ENCODE measurements at places on chromosomes 5 and 9.
A peak's percentile ranks its signal among the peaks of the same experiment; 100 is the strongest.

DNA sequence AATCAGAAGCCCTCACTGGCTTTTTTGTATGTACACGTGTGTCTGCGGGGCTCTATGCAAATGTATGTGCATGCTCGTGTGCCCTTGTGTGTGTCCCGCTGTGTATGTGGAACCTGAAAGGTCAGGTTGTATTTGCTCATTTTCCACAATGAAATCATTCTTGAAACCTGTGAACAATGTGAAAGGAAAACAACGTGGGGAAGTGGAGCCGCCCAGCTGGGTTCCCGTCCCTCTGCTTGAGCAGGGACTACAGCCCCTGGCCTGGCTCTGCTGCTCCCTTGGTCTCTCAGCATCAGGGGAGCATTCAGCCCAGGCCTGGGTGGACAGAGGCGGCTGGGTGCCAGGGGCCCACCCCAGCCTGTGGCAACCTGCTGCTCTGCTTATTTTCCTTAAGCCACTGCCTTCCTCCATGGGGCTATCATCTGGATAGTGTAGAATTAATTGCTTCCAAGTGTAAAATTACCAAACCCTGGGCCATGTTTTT is 3.0 kb downstream of the ECSCR start:
- DNase-seq: no peak

DNA sequence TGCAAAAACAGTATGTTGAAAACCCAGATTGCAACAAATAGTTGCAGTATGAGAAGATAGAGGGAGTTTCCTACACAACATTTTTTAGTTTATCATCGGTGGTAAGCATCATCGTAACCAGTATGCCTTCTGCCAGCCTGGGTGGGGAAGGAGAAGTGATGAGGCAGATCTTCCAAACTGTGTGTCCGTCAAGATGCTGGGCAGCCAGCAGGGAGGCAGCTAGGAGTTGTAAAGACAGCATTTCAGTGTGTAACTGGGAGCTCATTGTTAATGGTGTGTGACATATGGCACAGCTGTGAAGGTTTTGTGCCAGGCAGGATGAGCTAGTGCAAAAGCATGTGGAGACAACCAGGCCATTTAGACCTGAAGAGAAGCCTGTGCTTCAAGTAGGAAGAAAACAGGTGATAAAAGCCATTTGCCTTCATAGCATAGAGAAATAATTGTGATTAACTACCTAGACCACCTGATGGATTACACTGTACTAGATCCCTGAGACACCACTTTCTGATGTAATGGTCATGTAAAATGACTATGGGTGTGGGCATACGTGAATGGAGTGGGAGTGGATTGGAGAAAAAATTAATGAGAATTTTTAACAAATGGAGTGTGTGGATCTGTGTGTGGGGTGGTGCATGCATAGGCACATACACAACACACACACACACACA is 347.0 kb upstream of the ADAMTSL1 start:
- no peak for DNase-seq

DNA sequence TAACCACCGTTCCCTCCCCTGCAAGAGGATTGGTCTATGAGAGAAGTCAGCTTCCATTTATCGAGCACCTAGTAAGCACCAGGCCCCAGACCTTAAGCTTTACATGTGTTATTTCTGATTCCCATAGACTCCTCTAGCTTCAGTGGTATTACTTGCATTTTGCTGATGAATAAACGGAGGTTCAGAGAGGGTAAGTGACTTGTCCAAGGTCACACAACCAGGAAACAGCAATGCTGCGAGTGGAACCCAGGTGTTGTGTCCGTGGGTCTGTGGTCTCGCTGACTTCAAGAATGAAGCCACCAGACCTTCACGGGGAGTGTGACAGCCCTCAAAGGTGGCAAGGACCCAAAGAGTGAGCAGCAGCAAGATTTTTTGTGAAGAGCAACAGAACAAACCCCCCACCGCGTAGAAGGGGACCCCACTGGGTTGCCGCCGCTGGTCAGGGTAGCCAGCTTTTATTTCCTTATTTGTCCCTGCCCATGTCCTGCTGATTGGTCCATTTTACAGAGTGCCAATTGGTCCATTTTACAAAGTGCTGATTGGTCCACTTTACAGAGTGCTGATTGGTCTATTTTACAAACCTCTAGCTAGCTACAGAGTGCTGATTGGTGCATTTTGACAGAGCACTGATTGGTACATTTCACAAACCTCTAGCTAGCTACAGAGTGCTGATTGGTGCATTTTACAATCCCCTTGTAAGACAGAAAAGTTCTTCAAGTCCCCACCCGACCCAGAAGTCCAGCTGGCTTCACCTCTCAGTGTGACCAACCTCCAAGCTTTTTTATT is 29.1 kb upstream of the KCNIP1 start:
- no peak for DNase-seq

DNA sequence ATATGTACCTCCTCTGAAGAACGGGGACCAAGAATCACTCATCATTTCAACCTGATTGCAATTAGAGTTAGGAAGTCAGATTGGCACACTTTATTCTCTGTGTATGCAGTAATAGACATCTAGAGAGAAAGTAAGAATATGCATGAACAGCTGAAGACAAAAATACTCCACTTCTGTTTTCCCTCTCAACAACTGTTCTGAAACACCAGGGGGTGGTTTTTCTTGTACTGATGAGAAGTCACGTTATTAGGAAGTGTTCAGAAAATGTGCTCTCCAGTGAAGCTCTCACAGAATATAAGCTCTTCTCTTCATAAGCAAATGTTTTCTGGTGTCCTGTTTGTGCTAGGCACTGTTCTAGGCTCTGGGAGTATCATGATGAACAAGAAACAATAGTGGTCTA is 531.7 kb upstream of the C9orf72 start:
- no peak for DNase-seq

- no peak for DNase-seq
These were observed 101.7 kb upstream of the IFNK start for GRCh38 chr9:27422279-27422834.

DNA sequence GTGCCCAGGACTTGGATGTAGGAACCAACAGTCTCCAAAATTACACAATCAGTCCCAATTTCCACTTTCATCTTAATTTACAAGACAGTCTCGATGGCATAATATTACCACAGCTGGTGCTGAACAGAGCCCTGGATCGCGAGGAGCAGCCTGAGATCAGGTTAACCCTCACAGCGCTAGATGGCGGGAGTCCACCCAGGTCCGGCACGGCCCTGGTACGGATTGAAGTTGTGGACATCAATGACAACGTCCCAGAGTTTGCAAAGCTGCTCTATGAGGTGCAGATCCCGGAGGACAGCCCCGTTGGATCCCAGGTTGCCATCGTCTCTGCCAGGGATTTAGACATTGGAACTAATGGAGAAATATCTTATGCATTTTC is 837 bp downstream of the PCDHB2 start:
- DNase-seq: no peak

GRCh38 chr5:151562019-151562707 is 29.0 kb downstream of the FAT2 start:
- no peak for DNase-seq

GRCh38 chr9:128001779-128002298 is 21.1 kb upstream of the EEIG1 start:
- DNase-seq: no peak

- DNase-seq: no peak
These were observed 95.1 kb downstream of the HRH2 start for GRCh38 chr5:175752826-175753535.

GRCh38 chr9:131396626-131397025 is 2.7 kb downstream of the PRRC2B start:
- no peak for DNase-seq

GRCh38 chr5:491119-491855 is 33.0 kb downstream of the SLC9A3 start:
- DNase-seq: peak; percentile 74

- DNase-seq: no peak
These were observed 13.0 kb upstream of the TMEFF1 start for GRCh38 chr9:100459963-100460362.

- DNase-seq: no peak
These were observed 117.5 kb downstream of the ZNF608 start for GRCh38 chr5:124628721-124629596.

- DNase-seq: no peak
These were observed 55.6 kb downstream of the ANGPTL2 start for GRCh38 chr9:127066851-127067136.

DNA sequence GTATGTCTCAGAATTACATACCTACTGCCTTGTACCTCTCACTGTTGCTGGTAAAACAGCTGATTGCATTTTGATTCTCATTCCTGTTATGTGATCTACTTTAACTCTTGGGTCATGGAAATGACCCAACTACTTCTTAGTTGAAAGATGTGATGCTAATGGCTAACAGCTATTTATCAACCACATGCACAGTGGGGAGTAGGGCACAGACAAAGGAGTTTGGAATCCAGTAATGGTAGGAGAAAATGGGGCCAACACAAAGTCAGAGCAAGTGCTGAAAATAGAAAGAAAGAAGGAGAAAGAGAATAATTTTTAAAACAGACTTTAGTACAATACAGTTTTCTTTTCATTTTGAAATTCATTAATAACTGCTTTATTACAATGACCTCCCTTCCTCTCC is 241.0 kb downstream of the PTPRD start:
- no peak for DNase-seq

DNA sequence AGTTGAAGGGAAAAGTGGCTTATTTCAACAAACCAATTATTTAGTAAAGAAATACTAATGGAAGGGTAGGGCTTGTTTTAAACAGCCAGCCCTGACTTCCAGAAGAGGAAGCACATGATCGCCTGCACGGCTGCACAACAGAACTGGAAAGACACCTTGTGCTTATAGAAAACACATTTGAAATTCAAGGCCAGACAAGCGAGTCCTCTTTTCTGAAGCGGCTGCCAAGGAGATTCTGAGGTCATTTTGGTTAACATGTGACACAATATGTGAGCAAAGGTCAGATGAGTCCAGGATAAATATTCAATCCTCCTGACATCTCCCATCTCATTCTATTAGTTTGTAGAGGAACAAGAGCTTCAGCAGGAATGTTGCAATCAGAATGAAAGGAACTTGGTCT is 461.4 kb upstream of the ST8SIA4 start:
- peak; percentile 7 for DNase-seq

DNA sequence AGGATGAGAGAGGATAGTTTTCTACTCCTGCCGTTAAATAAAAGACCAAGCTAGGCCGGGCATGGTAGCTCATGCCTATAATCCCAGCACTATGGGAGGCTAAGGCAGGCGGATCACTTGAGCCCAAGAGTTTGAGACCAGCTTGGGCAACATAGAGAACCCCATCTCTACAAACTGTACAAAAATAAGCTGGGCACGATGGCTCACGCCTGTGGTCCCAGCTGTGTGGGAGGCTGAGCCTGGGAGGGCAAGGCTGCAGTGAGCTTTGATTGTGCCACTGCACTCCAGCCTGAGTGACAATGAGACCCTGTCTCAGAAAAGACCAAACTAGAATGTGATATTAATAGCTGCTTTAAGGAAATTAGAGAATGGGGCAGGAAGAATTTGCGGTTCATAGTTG is 158.4 kb downstream of the NIPBL start:
- DNase-seq: no peak

Data from NCI-H510A treated with DMSO at 0.1 percent for 48 hours (cell line).